ENCODE measurements at places on chromosomes 2 and 18.

DNA sequence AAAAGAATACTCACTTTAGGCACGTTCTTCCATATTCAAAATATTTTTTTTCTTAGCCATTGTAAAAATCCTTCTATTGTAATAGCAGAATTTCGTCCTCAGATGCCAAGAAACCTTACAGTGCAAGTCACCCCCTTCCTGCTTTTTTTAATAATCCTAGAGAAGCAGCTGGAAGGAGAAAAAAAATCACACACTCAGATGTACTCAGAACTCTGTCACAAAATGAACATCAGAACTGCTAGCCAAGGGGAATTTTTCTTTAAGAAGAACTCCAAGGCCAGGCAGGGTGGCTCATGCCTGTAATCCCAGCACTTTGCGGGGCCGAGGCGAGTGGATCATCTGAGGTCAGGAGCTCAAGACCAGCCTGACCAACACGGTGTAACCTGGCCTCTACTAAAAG is 127.3 kb upstream of the SPATS2L start:
- no peak for DNase-seq

DNA sequence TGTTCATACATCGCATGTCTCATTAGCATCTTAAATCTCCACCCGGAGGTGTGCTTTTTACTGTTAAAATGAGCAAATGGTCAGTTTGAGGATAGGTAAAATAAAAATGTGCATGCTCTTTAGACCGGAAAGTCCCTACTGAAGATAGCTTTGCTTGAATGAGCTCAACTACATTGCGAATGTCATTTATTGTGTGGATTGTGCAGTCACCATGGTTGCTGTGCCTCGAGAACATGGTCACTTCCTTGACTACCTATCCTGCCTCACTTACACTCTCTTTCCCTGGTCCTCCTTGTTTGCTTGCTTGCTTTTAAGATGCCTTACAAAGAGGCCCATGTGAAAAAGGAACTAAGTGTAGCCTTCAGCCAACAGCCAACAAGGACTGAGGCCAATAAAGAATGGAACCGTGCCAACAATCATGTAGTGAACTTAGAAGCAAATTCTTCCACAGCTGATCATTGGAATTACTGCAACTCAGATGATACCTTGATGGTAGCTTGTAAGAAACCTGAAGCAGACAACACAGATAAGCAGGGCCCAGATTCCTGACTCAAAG is 72.2 kb upstream of the BARD1 start:
- no peak for DNase-seq

- no peak for DNase-seq
These were observed 353.8 kb downstream of the INSIG2 start for GRCh38 chr2:118442046-118442445.

- DNase-seq: no peak
These were observed 158.9 kb upstream of the SLC14A2 start for GRCh38 chr18:45456090-45457021.

- DNase-seq: no peak
These were observed 8.9 kb downstream of the EPC2 start for GRCh38 chr2:148653437-148653836.

DNA sequence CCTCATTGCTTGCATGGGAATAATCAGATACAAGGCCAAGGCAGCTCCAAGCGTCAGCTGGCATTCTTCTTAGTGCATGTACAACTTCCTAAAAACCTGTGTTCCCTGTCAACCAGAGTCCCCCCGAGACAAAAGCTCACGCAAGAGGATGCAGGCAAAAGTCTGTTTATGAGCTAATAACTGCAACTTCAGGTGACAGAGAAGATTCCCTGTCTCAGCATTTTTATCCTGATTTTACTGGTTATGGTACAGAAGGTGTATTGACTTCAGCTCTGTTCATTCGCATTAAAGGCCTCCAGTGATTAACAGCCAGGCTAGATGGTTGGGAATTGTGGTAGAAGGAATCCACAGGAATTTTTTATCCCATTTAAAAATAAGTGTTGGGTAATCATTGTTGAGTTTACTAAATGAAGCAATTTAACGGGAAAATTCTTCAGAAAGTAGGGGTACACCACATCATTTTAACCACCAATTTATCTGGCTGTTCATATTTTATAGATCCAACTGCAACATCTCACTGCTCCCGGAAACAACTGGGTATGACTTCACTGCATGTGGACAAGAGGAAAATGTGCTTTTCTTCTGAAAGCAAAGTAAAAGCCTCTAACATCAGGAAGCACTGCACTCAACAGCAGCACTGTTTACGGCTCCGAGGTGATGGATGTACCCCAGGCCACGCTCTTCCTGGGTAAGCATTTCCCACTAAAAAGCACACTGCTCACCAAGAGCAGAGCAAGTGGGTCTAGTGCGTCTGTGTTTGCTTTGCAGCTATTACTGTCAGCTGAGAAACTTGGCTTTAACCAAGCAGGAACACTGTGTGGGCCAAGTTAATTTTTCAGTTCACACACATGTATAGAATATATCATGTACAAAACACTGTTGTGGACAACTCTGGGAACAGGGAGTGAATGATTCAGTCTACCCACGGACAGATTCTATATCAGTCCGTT is 31.9 kb downstream of the CCBE1 start:
- no peak for DNase-seq

GRCh38 chr2:241376808-241377207 is 20.7 kb downstream of the FARP2 start:
- DNase-seq: no peak

DNA sequence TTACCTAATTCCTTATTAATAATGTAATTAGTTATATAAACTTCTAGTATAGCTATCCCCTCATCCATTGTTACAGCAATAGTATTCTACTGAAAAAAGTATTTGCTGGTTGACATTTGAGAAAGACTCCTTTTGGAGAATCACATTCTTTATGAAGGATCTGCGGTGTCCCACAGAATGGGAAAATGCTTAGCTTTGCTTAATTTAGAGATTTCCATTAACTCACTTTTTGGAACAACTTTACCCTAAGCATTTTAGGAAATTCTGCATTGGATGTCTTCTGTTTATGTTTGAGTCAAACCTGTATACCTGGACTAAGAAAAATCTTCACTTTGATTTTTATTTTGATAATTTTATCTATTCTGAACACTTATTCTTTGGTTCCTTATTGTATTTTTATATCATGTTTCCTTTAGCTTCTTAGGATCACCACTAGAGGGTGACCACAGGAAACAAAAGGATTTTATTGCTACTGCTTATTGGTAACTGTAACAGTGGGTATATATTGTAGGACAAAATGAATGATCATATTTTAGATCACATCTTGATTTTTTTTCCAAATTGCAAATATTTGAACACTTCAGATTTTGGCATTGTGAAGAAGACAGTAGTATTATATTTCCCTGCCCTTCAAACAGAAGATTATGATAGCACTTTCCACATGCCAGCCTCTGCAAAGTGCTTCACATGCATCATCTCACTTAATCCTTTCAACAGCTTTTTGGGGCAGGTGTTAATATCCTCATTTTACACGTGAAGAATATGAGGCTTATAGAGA is 79.6 kb downstream of the MIB1 start:
- DNase-seq: no peak

DNA sequence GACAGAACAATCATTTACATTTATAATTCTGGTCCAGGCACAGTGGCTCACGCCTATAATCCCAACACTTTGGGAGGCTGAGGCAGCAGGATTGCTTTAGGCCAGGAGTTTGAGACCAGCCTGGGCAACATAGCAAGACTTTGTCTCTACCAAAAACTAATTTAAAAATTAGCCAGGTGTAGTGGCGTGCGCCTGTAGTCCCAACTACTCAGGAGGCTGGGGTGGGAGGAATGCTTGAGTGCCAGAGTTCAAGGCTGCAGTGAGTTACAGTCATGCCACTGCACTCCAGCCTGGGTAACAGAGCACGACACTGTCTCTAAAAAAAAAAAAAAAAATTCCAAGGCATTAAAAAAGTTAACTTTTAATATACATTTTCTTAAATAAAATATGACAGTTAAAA is 88.1 kb downstream of the PLEKHM3 start:
- no peak for DNase-seq

- DNase-seq: no peak
These were observed 116.0 kb upstream of the AQP4 start for GRCh38 chr18:26981360-26982082.

DNA sequence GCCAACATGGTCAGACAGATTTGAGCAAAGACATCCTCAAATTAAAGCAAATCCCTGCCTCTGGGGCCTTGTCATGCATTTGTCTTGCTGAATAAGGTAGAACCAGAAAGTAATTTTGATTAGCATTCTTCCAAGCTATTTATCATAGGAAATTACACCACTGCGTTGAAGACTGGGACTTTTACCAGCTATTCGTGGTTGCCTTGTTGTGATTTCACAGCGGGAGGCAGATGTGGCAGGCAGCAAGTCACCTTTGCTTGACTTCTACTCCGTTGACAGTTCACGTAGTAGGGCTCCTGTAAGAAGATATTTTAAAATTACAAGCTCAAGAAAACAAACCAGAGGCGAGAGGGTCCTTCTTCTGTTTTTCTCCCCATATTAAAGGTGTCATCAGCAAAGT is 80.6 kb downstream of the EN1 start:
- DNase-seq: no peak

DNA sequence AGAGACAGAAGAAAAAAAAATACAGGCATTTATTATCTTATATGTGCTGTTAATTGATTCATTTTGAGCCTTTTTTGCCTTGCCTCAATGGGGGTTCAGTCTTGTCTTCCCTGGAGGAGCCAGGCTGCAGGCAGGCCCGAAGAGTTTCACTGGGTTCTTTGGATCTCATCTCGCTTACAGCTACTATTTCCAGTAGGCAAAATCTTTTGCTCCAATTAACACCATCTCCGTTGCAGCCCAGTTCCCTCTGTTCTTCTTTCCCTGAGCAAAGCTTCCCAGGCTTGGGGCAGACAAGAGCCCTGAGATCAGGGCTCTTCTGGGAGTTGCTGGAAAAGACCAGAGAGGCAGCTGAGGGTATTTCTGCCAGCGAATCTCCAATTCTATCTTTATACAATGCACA is 168.8 kb upstream of the CELF4 start:
- no peak for DNase-seq

GRCh38 chr2:118169359-118170005 is 81.2 kb downstream of the INSIG2 start:
- no peak for DNase-seq

GRCh38 chr2:227415538-227416424 is 28.0 kb upstream of the SCYGR1 start:
- no peak for DNase-seq

DNA sequence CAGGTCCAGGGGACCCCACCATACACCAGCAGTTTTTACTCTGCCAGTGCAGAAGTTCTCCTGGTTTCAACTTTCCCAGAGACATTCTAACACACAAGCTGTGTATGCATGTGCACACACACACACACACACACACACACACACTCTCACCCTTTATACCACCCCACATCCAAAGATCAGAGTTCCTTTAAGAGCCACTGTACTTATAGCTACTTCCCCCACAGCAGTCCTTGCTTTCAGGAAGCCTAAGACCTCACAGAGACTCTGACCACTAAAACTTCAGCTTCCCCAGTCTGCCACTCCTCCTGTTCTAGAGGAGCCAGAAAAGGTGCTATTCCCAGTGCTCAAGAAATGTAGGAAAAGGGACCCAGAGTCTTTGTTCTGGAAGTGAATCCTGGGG is 107.8 kb downstream of the ZNF521 start:
- no peak for DNase-seq

- DNase-seq: no peak
These were observed 107.0 kb downstream of the NAB1 start for GRCh38 chr2:190755772-190756415.

DNA sequence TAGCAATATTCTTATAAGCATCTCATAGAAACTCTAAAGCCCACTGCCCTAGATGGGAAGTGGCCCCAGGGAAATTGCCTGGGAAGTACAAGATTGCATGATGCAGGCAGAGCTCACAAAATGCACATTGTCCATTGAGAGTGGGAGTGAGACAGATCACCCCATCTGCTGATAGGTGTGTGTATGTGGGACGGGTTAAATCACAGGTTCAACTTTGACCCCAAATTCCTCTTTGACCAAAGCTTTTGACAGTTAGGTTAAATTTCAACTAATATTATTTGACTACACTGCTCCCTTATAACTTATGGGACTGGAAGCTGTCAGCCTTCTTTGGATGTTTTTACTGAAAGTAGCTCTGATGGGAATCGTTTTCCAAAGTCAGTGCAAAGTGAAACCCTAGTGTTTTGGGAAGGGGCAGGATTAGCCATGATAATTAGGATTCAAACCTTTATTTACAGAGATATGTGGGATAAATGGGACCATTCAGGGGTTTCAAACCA is 11.4 kb upstream of the FABP1 start:
- DNase-seq: no peak

DNA sequence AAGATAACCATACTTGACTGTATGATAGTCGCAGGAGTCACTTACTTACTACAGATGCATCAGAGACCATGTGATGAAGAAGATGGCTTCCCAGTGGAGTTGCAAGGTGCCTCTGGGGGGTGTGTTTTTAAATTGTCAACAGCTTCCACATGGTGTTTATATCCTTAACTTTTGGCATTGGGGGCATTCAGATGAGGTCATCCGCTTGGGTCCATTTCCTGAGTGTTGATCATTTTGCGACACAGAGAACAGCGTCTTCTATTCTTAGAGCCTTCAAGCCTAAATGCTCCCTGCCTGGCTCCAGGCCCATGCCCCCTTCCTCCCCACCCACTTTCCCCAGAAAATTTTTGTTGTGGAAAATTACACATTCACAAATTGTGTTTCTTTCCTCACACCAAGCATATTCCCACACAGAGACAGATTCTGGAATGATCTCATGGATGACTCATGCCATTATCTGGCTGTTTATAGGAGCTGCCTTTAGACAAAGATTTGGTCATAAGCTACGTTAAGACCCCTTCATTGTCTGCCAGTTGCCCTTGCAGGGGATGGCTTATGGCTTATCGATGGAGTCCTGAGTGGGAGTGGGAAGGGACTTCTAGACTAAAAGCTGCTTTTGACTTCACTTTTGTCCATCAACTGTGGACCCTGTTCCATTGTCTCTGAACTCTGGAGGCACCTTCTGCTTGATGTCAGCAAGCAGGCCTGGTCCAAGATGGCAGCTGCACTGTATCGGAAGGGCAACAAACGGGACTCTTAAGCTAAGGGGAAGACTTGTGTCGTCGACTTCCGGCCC is 91.8 kb downstream of the CABLES1 start:
- no peak for DNase-seq

GRCh38 chr2:27282892-27283291 is 663 bp downstream of the TRIM54 start:
- no peak for DNase-seq

DNA sequence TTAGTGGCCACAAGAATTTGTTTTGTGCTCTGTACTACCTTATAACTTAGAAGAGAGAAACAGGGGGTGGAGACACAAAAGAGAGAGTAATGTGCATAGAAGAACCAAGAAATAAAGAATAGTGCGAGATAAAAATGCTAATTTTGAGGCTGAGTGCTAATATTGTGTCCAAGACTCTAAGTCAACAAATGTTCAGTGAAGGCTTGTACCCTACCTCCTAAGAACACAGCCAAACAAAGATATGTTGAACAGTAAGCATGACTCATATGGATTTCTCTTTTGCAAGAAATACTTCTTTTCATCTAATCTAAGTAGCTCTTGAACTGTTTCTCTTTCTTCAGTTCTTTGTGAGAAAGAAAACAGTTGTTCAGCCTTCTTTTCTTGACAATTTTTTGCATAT is 45.2 kb downstream of the GAREM1 start:
- DNase-seq: no peak

- no peak for DNase-seq
These were observed 20.2 kb upstream of the KLF11 start for GRCh38 chr2:10022966-10023662.

- no peak for DNase-seq
These were observed 264.7 kb downstream of the TCF4 start for GRCh38 chr18:55323051-55323994.

GRCh38 chr18:49486953-49487710 is at the start of gene C18orf32:
TSS of gene C18orf32 (minus strand) at chr18:49487234. CDS start at chr18:49483748, 3,486 bp downstream.
- DNase-seq: peak; percentile 94

All from stimulated activated CD8-positive, alpha-beta memory T cell treated with anti-CD3 and anti-CD28 coated beads, Interleukin-2, amount 100 ng/mL, for 48 hours (primary cell).